ENCODE measurements at places on chromosomes 16 and 17. TPM values are rescaled to one million over a fixed set of nuclear protein-coding genes. Genes with fewer than 3 reads are reported as not detected.

KRT40 gene
- total RNA-seq: not detected

TSPOAP1 gene
- total RNA-seq: 42.0 TPM

PRCD gene
- total RNA-seq: not detected

BCAS3 gene
- total RNA-seq: 18.3 TPM

KRTAP4-11 gene
- total RNA-seq: not detected

TBC1D3H gene
- total RNA-seq: 0.30 TPM

RNF151 gene
- total RNA-seq: not detected

DNAI2 gene
- 1.5 TPM for total RNA-seq

CTRL gene
- total RNA-seq: 6.1 TPM

NLRC3 gene
- total RNA-seq: 88.9 TPM

P3H4 gene
- 3.3 TPM for total RNA-seq

UBE2I gene
- 165 TPM for total RNA-seq

USP6 gene
- total RNA-seq: 0.10 TPM

SDF2 gene
- total RNA-seq: 42.3 TPM

PRSS8 gene
- not detected for total RNA-seq

RNF222 gene
- not detected for total RNA-seq

STH gene
- not detected for total RNA-seq

CRYBA1 gene
- not detected for total RNA-seq

AGRP gene
- not detected for total RNA-seq

C17orf100 gene
- total RNA-seq: 3.3 TPM

ADAD2 gene
- total RNA-seq: not detected

PRKCB gene
- 84.9 TPM for total RNA-seq

CDRT15L2 gene
- not detected for total RNA-seq

Measured in activated naive CD4-positive, alpha-beta T cell treated with anti-CD3 and anti-CD28 coated beads, Interleukin-2, amount 10 ng/mL, durations not matched to agents 5 hours and 36 hours (primary cell).